Activated B cell treated with CpG ODN at 0.5 μM for 24 hours (primary cell): ENCODE measurements at places on chromosomes 1 and 21.

- H3K4me3 ChIP-seq, result no peak overlapping the region
- DNase-seq, result no peak
- H3K4me1 ChIP-seq, result peaks cover 2% of the 10 kb centered on the region
Measured at GRCh38 chr1:193176788-193177187, 9.6 kb downstream of the B3GALT2 start.

- no peak for DNase-seq
- no peak overlapping the region for H3K4me3 ChIP-seq
- no peaks in the 10 kb centered on the region for H3K36me3 ChIP-seq
- no peaks in the 10 kb centered on the region for H3K4me1 ChIP-seq
Measured at GRCh38 chr1:4322881-4323280, 331.5 kb upstream of the AJAP1 start.

DNA sequence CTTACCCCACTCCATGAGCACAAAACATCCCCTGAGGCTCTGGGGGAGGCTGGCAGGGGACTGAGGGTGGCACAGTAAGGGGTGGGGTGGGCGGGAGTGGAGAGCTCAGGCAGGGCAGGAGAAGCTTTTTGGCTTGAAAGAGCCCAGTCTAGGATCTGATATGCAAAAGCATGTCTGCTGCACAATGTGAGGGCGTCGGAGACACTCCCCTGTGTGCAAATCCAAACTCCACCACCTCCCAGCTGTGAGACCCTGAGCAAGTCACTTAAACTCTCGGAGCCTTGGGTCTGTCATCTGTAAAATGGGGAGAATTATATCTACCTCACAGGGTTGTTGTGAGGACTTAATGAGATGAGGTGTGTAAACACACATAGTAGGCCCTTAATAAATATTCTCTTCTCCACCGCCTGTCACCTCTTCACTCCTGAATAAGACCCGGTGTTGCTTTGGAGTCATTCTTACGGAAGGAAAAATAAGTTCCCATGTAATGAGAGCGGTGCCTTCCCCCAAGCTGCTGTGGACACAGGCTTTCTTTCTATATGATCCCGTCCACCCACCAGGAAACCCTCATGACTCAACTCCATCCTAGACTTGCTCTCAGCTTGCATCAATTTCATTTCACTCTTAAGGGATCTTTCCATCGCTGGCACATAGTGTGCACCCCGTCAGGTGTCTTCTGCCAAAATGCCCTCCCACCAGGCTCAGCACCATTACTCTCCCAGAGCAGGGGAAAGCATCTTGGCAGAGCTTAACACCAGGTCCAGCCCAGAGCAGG is 12.5 kb downstream of the KCNN3 start:
- peaks cover 35% of the 10 kb centered on the region for H3K4me1 ChIP-seq
- no peaks in the 10 kb centered on the region for H3K27me3 ChIP-seq
- no peak overlapping the region for H3K27ac ChIP-seq
- DNase-seq, result no peak
- no peaks in the 10 kb centered on the region for H3K36me3 ChIP-seq

GRCh38 chr1:204583909-204584632 is 67.9 kb downstream of the MDM4 start:
- peaks cover 54% of the 10 kb centered on the region for H3K4me1 ChIP-seq
- peaks cover 18% of the 10 kb centered on the region for H3K36me3 ChIP-seq
- no peak overlapping the region for H3K27ac ChIP-seq
- no peak for DNase-seq

DNA sequence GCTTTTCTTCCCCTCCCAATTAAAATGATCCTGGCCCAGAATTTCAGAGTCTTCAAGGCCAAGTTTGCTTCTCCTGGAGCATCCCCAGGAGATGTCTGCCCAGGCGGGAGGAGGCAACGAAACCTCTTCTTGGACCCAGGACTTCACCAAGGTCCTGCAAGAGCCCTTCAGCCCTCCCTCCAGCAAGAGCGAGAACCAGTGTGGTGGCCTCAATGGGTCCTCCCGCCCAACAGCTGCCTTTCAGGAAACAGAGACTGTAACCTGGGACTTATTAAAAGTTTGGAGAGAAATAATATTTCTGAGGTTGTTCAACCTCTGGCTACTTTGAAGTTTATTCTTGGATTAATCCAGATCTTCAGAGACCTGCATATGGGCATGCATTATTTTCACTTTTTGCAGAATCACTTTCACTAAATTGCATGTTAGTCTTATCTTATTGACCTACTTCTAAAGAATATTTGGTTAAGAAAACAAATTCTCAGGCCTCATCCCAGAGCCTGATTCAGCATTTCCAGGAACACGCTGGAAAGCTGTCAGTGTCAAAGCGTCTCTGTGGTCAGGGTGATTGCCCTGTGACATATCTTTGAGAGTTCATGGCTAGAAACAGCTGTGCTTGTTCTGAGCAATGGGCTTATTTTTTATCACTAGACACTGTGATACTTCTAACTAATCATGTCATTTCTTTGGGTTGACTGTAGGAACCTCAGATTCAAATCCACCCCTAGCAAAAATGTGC is 66.0 kb upstream of the CLDN14 start:
- H3K4me1 ChIP-seq, result peaks cover 3% of the 10 kb centered on the region
- DNase-seq, result no peak
- no peaks in the 10 kb centered on the region for H3K36me3 ChIP-seq
- H3K27me3 ChIP-seq, result peaks cover 15% of the 10 kb centered on the region
- H3K4me3 ChIP-seq, result no peak overlapping the region

DNA sequence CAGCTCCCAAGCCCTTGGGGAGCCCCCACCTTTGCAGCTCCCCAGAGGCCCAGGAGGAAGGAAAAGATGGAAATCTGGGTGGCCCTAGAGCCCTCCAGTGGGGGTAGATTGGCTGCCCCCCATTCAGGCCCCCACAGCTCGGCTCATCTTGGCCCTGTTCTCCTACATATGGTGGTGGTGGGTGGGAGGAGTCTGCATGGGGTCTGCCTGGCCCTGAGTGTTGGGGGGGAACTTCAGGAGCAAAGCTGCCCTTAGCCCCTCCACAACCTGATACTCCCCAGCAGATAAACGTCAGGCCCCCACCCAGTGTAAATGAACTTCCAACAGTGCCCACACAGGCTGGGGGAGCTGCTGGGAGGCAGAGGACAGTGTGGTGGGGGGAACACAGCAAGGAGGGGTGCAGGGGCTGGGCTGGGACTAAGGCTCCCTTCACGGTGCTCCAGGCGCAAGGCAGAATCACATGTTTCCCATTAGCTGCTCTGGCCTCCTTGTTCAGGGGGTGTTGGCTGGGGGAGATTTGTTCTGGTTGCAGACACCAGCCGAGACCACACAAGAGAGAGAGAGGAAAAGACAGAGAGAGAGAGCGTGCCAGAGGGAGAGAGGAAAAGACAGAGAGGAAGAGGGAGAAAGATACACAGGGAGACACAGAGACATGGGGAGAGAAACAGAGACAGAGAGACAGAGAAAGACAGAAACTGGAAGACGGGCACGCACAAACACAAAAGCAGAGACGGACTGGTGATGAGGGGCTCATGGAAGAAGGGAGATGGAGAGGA is 42.6 kb downstream of the AHDC1 start:
- H3K27me3 ChIP-seq, result no peaks in the 10 kb centered on the region
- H3K4me1 ChIP-seq, result peaks cover 37% of the 10 kb centered on the region
- H3K36me3 ChIP-seq, result peaks cover 3% of the 10 kb centered on the region
- H3K4me3 ChIP-seq, result no peak overlapping the region

GRCh38 chr1:211231873-211232272 is 27.3 kb upstream of the RCOR3 start:
- no peaks in the 10 kb centered on the region for H3K36me3 ChIP-seq
- H3K27ac ChIP-seq, result no peak overlapping the region
- H3K27me3 ChIP-seq, result peaks cover 2% of the 10 kb centered on the region
- no peak for DNase-seq

GRCh38 chr1:217457016-217457415 is 173.9 kb downstream of the GPATCH2 start:
- H3K4me3 ChIP-seq, result no peak overlapping the region
- no peak overlapping the region for H3K27ac ChIP-seq
- no peaks in the 10 kb centered on the region for H3K4me1 ChIP-seq

- no peaks in the 10 kb centered on the region for H3K27me3 ChIP-seq
- H3K36me3 ChIP-seq, result no peaks in the 10 kb centered on the region
- no peak for DNase-seq
- H3K4me1 ChIP-seq, result peaks cover 14% of the 10 kb centered on the region
Measured at GRCh38 chr1:219062161-219062560, 111.5 kb upstream of the LYPLAL1 start.

DNA sequence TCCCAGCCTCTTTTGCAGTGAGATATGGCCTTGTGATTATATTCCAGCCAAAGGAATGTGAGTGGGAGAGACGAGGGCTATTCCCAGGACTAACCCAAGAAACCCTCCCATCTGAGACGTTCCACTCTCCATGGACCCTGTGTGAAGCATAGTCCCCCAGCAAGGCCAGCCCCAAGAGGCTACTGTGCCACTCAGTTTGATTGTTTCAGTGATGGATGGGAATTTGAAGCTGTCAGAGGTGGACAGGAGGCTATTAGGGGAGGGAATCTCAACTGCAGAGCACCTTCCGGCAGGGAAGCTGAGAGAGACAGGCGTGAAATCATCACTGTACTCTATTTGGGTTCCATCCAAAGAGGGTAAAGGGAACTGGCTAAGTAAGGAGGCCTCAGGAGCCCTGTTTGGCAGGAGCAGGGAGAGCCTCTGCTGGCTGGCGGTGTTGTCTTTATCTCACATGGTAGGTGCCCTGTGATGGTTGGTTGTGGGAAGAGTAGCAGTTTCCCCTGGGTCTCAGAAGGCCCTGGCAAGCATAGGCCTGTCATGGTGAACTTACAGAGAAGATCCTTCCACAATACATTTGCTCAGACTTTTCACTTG is 3.4 kb upstream of the TEX35 start:
- H3K36me3 ChIP-seq, result no peaks in the 10 kb centered on the region
- H3K4me1 ChIP-seq, result no peaks in the 10 kb centered on the region
- H3K27ac ChIP-seq, result no peak overlapping the region
- no peak for DNase-seq
- H3K4me3 ChIP-seq, result no peak overlapping the region

DNA sequence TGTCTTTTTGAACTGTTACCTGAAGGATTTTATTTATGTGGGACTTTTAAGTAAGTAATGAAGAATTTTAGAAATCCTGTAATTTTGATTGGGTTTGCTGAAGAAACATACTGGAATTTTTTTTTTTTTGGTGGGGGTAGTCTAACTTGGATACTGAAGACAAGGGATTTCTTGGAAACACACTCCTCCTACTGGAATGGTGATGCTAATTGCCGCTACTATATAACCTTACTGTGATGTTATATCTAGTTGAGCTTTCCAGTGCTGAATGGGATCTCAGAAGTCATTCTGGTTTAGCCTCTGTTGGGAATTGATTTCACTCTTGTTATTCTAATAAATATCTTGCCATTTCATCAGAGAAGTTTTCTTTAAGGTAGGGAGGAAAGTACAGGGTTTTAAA is 8.4 kb downstream of the PPP2R5A start:
- no peaks in the 10 kb centered on the region for H3K36me3 ChIP-seq
- H3K27me3 ChIP-seq, result no peaks in the 10 kb centered on the region
- H3K4me3 ChIP-seq, result no peak overlapping the region
- DNase-seq, result no peak
- peaks cover 72% of the 10 kb centered on the region for H3K4me1 ChIP-seq

- peaks cover 9% of the 10 kb centered on the region for H3K4me1 ChIP-seq
- peaks cover 8% of the 10 kb centered on the region for H3K27me3 ChIP-seq
- H3K36me3 ChIP-seq, result no peaks in the 10 kb centered on the region
- DNase-seq, result peak; percentile 81
- H3K4me3 ChIP-seq, result no peak overlapping the region
Measured at GRCh38 chr1:156090840-156091188, 8.5 kb upstream of the MEX3A start.

DNA sequence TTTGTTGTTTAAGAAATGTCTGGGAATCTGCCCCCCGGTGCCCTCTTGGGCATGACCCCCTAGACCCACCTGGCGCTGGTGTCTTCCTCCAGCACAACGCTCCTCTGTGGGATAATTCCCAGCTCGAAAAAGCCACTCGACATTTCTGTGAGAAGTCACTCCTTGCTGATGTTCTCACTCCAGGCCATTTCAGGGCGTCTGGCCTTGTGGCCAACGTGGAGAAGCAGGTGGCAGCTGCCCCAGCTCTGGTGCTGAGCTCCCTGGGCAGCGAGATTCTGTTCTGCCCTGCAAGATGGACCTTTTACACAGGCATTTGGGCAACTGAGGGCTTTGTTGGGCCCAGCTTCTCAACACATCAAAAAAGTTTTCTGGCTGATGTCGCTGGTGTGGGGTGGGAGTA is 147.7 kb upstream of the WNT4 start:
- no peaks in the 10 kb centered on the region for H3K36me3 ChIP-seq
- no peak for DNase-seq

DNA sequence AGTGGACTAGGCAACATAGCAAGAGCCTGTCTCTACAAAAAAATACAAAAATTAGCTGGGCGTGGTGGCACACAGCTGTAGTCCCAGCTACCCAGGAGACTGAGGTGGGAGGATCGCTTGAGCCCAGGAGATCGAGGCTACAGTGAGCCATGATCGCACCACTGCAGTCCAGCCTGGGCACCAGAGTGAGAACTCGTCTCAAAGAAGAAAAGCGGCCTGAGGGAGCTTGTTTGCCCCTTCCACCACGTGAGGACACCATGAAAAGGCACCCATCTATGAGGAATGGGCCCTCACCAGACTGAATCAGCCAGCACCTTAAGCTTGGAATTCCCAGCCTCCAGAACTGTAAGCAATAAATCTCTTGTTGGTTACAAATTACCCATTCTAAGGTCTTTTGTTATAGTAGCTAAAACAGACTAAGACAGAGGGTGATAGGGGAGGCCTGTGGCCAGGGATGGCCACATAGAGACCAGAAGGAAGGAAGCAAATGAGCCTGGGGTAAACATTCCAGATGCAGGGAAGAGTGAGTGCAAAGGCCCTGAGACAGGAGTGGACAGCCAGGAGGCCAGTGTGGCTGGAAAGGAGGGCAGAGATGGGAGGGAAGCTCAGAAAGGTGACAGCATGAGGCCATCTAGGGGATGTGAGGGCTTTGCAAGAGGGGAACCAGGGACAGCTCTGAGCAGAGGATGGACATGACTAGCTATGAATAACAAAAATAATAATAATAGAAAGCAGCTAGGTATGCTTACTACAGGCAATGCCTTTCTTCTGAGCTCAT is 120.1 kb downstream of the MATN1 start:
- H3K27me3 ChIP-seq, result peaks cover 21% of the 10 kb centered on the region
- DNase-seq, result no peak
- no peak overlapping the region for H3K27ac ChIP-seq
- H3K36me3 ChIP-seq, result no peaks in the 10 kb centered on the region
- no peak overlapping the region for H3K4me3 ChIP-seq

DNA sequence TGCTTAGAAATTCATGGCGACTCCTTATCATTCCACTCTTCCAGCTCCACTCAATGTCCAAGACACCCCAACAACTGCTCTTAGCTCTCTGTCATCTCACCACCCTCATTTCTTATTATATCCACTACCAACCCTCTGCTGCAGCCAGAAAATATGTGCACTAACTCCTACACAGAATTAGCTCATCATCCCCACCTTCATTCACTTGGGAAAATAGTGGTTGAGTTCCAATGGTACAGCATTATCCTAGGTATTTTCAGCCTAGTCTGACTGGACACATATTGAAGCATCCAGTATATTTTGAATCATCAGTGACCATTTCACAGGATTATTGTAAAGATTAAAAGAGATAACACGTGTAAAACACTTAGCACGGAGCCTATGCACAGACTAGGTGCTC is 16.7 kb upstream of the VSIG8 start:
- no peak overlapping the region for H3K4me3 ChIP-seq
- no peaks in the 10 kb centered on the region for H3K27me3 ChIP-seq
- H3K36me3 ChIP-seq, result no peaks in the 10 kb centered on the region
- H3K4me1 ChIP-seq, result no peaks in the 10 kb centered on the region
